ENCODE measurements at places on chromosomes 7 and 10.

GRCh38 chr7:41788556-41788955, 85.7 kb upstream of the INHBA start:
- no peak for DNase-seq

DNA sequence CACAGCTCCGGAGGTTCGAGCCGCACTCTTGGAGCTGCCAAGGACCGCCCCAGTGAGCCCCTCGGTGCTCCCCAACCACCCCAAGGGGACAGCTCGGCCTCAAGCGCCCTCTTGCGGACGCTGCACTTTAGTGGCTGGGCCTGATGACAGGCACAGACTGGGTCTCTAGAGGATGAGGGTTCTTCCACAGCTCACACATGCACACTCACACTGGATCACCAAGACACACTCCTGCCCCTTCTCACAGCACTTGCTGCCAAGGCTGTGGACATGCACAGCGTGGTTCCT, 2.1 kb downstream of the RET start:
- DNase-seq: no peak

- DNase-seq: no peak
These were observed 89.8 kb downstream of the TCERG1L start for GRCh38 chr10:131221632-131222277.

DNA sequence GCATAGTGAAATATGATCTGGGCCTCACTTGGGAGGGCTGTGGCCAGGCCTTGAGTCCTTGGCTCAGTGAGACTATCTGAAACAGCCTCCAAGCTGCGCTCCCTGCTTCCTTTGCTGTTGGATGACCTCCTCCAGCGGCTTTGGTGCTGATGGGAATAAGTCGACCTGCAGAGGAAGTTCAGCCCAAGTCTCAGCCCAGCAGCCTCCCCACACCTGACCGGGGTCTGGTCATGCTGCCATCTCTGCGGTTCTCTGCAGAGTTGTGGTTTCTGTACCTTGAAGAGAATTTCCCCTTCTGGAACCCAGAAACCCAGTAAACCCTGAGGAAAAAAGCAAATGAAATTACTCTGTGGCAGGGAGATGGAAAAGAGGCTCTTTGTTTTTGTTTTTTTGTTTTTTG, 4.6 kb upstream of the RBAK start:
- DNase-seq: no peak

DNA sequence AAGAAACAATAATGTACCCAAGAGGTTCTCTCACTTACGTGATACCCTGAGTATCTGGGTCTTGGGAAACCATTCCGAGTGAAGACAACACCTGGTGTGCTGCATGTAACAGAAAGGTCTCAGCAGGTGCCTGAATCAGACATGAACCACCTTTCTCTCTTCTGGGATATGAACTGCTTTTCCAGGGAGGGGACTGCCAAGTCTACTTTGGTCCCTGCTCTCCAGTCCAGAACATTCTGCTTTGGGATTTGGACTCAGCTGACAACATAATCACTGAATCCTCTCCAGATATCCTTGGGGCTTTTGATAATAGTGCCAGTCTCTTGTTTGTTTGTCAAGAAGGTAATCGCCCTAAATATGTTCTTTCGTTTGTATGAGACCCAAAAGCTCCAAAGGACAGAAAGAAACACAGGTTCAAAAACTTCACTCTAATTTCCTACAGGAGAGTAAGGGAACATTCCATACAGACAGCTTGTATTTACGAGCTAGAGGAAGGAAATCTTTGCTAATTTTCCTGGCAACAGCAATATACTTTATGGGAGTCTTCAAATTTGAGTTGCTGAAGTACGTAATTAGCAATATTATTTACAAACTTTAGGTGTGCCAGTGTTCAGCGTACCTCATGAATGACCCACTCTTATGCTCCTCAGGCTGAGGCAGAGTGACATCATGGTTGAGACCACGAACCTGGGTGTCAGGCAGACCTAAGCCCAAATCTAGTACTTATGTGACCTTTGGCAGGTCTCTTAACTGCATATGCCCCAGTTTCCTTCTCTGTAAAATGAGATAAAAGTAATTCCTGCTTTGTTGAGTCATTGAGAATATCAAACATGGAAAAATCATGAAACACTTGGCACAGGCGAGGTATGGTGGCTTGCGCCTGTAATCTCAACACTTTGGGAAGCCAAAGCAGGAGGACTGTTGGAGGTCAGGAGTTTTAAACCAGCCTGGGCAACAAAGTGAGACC, 5.4 kb downstream of the ABLIM1 start:
- no peak for DNase-seq

- no peak for DNase-seq
These were observed 153.2 kb upstream of the LYZL2 start for GRCh38 chr10:30782537-30783461.

GRCh38 chr7:129865093-129865924, 87.5 kb downstream of the UBE2H start:
- no peak for DNase-seq

- DNase-seq: no peak
These were observed 49.1 kb downstream of the RAB11FIP2 start for GRCh38 chr10:117997673-117998072.

- no peak for DNase-seq
These were observed 16.0 kb downstream of the CYP3A43 start for GRCh38 chr7:99843808-99844207.

DNA sequence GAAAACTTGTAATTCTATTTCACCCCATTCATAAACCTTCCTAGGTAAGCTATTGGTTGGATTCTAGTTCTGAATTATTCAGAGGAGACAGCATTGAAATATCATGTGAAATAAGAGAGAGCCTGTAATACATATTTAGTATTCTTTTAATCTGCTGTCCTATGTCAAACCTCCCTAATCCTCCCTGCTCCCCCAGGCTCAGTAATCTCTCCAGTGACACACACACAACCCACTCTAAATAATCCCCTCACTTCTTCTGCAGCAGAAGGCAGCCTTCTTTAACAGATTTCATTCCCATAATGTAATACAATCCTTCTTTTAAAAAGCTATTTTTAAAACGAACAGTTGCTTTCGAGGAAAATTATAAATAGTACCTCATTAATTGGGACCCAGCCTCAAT, 639.7 kb upstream of the AUTS2 start:
- DNase-seq: no peak

DNA sequence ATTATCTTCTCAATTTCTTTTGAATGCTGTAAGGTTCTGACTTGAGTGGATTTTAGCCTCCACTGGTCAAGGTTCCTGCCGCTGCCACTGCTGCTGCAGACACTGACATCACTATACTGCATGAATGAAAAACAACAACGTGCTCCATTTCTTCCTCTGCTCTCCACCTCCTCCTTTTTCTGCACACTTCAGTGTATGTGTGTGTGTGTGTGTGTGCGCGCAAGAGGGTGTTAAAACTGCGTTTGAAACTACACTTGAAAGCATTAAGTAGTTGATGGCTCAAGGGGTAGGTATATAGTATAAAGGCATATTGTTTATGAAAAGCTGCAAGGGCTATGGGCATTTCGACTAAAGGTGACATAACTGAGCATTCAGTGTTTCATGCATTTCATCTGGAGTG, 3.5 kb downstream of the GLCCI1 start:
- DNase-seq: no peak
